NCI-H1417 (cell line): ENCODE measurements at places on chromosomes 2 and 18.

- no peak for DNase-seq
Measured at GRCh38 chr2:42342061-42342794, 18.8 kb downstream of the COX7A2L start.

DNA sequence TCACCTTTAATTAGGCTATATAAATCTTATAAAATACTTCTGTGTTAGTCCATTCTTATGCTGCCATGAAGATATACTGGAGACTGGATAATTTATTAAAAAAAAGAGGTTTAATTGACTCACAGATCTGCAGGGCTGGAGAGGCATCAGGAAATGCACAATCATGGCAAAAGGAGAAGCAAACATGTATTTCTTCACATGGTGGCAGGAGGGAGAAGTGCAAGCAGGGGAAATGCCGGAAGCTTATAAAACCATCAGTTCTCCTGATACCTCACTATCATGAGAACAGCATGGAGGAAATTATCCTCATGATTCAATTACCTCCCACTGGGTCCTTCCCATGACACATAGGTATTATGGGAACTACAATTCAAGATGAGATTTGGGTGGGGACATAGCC, 504.4 kb downstream of the RIT2 start:
- DNase-seq, result no peak

GRCh38 chr2:10091182-10091888, 11.1 kb upstream of the CYS1 start:
- DNase-seq, result no peak

DNA sequence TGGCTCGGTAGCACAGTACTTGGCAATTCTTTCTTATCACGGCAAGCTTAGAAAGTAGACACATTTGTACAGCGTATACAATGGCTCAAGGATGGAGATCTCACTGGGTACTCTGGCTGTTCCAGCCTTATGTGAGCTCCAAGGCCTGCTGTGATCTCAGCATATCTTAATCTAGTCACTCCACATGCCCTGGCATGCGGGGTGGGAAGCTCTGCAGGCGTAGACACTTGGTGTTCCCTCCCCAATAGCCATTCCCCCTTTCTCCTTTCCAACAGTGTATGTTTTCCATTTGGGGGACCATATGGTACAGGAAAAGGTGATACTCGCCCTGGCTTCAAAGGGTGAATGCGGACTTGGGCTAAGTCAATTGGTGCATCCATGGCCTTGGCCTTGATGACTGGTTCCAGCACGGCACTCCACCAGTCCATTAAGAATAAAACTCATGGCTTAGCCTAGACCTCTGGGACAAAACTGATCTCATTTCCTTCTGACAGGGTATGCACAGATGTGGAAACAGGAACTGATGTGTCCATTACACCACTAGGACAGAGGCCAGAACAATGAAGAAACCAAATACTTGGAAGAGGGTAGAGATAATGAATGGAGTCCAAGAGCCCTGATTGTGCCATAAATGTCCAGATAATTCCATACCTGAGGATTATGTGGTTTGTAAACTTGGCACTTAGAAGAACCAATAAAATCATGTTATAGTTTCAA, 28.4 kb downstream of the TGIF1 start:
- no peak for DNase-seq

- peak; percentile 58 for DNase-seq
Measured at GRCh38 chr2:31324016-31324633, 90.2 kb downstream of the EHD3 start.

DNA sequence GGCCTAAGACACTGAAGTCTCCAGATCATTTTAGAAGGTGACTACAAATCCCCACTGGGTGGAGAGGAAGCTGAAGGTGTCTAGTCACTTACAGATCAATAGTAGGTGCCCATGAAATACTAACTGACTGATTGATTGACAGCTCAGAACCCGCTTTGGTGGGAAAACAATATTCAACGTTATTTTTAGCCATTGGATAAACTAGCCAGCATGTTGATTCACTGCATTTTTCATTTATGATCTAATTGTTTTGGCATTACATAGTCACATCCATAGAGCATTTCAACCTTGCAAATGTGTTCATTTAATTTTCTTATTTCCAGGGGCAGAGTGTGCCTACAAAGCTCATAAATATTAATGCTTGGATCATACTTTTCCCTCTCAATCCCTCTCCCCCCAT, 162.3 kb downstream of the MREG start:
- no peak for DNase-seq

GRCh38 chr2:144936442-144936841, 416.5 kb upstream of the ZEB2 start:
- DNase-seq, result no peak

- no peak for DNase-seq
Measured at GRCh38 chr2:205661281-205661680, 21.0 kb upstream of the NRP2 start.

- peak; percentile 25 for DNase-seq
Measured at GRCh38 chr18:67510831-67511230, 5.7 kb downstream of the DSEL start.

DNA sequence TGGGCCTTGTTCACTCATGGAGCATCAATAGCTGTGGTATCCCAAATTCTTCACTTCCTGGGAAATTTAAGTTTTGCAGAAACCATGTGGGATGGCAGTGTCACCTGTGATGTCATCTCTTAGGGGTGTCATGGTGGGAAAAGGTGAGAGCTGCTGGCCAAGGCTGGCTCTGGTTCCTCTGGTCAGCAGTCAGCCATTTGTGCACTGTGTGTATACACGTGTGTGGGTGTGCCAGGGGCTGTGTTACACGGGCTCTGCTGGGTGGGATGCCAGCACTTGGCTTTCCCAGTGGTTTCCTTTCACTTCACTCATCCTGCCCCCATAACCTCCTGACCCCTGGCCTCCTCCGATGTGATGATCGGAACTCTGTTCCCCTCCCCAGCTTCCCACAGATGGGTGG, 21.3 kb downstream of the SAG start:
- DNase-seq, result no peak

DNA sequence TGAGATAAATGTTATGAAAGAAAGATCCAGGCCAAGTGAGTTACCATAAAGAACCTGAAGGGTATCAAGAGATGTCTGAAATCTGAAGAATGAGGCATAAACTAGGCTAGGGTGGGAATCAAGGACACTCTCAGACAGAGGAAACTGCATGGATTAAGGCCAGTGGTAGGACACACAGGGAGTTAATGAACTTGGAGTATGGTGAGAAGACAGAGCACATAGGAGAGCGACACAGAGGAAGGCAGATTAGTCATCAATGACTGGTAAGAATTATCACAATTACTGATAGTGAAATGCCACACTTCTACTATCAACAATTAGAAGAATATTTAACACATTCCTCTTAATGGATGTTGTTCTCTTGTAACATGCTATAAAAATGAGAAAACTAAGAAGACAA, 76.9 kb downstream of the TTC21B start:
- no peak for DNase-seq

DNA sequence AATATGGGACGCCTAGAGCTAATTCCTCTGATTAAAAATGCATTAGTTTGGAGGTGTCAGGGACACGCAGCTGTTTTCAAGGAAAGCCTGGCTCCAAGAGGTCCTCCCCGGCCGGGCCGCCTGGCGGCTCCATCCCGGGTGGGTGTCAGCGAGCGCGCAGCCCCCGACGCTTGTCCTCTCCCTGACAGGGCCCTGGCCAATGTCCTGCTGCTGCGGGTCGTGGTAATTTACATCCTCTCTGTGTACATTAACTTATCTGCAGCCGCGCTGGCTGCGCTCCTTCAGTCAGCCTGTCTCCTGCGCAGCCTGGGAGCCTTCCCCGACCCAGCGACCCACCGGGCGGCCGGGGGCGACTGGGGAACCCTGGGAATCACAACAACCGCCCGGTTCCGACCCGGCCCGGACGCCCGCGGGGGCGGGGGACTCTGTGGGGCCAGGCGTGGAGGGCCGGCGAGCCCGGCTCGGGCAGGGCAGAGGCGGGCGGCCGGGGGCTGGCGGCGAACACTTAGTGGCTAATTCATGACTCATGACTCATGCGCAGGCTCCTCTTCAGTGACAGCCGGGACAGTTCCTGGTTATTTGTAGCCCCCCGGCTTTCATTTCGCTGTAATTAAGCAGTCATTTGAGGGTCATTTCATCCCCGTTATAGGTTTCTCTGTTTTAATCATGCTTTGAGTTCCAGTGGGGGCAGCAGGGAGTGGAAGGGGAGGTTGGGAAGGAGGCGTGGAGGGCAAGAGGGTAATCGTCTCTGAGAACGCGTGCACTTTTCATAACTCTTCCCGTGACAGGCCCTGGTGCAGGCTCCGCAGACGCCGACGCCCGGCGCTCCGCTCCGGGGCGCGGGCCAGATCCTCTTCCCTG, 141.9 kb upstream of the CTAGE1 start:
- peak; percentile 50 for DNase-seq

DNA sequence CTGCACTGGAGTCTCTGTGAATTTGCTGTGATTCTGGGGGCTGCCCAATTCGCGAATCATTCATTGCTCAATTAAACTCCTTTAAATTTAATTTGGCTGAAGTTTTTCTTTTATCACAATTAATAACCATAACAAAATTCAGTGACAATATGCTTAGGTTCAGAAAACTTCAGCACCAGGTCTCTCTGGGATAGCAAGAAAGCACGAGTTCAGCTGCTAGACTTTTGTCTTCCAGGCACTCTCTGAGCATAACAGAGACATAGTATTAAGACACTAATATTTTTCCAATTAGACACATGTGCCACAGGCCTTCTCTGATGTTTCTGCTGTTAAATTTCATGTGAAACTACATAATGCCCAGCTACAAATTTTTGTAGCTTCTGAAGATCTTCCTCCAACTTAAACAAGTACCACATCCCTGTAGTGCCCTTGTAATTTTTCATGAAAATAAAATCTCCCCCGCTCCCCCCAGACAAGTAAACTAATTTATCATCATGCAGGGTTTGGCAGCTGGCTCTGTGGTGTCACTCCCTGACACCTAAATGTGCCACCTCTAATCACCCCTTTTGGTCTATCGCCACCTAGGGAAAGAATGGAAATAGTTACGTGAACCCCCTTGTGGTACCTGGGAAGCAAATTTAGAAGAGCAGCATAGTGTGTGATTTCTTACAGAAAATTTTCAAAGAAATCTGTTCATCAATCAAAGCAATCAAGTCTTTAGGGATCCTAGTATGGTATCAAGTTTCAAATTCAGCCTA, 94.1 kb downstream of the CSRNP3 start:
- DNase-seq, result no peak
